ENCODE measurements at places on chromosomes 12 and 14.

- no peaks in the 10 kb centered on the region for H3K36me3 ChIP-seq
- no peak overlapping the region for H3K4me3 ChIP-seq
- H3K4me1 ChIP-seq, result no peaks in the 10 kb centered on the region
- no peak for DNase-seq
- no peak overlapping the region for H3K27ac ChIP-seq
Observed at GRCh38 chr12:101664992-101665391, 32.4 kb upstream of the CHPT1 start.

GRCh38 chr14:71907793-71908515 is 24.3 kb upstream of the RGS6 start:
- DNase-seq, result no peak
- no peak overlapping the region for H3K4me3 ChIP-seq
- no peaks in the 10 kb centered on the region for H3K36me3 ChIP-seq
- H3K4me1 ChIP-seq, result no peaks in the 10 kb centered on the region
- H3K27me3 ChIP-seq, result no peaks in the 10 kb centered on the region

GRCh38 chr12:54005853-54006558 is 2.8 kb upstream of the HOXC8 start:
- H3K27ac ChIP-seq, result no peak overlapping the region
- peak; percentile 93 for DNase-seq
- peaks cover 27% of the 10 kb centered on the region for H3K4me1 ChIP-seq
- peak overlapping the region; percentile 19 for H3K4me3 ChIP-seq
- peaks cover 93% of the 10 kb centered on the region for H3K27me3 ChIP-seq

GRCh38 chr12:19458733-19459132 is 19.4 kb downstream of the AEBP2 start:
- H3K36me3 ChIP-seq, result no peaks in the 10 kb centered on the region
- DNase-seq, result no peak
- no peak overlapping the region for H3K27ac ChIP-seq
- peaks cover 16% of the 10 kb centered on the region for H3K4me1 ChIP-seq

DNA sequence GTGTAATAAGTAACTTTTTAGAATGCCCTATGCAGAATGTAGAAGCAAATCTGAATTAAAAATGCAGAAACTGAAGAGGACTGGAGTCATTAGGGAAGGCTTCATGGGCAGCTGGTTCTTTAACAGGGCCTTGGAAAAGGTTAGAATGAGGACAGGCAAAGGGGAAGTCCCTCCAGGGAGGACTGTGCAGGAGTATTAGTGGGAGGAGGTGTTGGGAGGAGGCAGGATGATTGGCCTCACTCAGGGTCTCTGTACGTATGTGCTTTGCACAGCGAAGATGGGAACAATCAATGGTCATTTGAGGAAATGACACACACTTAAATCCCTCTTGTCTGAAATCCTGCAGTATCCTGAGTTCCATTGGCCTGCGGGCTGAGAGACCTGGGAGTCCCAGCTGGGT is 119.7 kb downstream of the PTCSC3 start:
- H3K4me1 ChIP-seq, result no peaks in the 10 kb centered on the region
- H3K4me3 ChIP-seq, result no peak overlapping the region
- DNase-seq, result no peak
- no peak overlapping the region for H3K27ac ChIP-seq
- H3K27me3 ChIP-seq, result no peaks in the 10 kb centered on the region

- H3K36me3 ChIP-seq, result no peaks in the 10 kb centered on the region
- DNase-seq, result no peak
- no peaks in the 10 kb centered on the region for H3K4me1 ChIP-seq
- no peaks in the 10 kb centered on the region for H3K27me3 ChIP-seq
- H3K27ac ChIP-seq, result no peak overlapping the region
Observed at GRCh38 chr14:57418999-57419398, 28.6 kb downstream of the NAA30 start.

DNA sequence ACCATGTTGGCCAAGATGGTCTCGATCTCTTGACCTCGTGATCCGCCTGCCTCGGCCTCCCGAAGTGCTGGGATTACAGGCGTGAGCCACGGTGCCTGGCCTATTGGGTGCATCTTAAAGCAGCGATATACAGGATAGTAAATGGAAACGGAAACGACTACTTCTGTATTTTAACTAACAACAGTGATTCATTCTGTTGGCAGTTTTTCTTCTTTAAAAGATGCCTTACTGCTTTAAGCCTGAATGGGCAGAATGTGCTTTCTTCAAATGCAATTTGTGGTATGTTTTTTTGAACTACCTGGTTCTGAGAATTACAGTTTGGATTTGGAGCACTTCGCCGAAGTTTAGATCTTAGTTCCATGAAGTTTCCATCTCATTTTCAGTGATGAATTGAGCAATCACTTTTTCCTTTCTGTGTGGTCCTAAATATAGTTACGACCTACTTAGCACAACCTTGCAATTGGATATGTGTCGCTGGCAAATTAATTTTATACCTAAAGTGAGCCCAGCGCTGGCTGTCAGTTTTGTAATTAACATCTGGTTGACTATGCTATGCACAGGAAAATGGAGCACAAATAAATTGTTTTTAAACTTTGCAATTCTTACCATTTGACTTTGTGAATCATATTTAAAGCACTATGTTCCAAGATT is 53.6 kb upstream of the EIF5 start:
- no peak overlapping the region for H3K4me3 ChIP-seq
- peaks cover 25% of the 10 kb centered on the region for H3K27me3 ChIP-seq
- no peak for DNase-seq

DNA sequence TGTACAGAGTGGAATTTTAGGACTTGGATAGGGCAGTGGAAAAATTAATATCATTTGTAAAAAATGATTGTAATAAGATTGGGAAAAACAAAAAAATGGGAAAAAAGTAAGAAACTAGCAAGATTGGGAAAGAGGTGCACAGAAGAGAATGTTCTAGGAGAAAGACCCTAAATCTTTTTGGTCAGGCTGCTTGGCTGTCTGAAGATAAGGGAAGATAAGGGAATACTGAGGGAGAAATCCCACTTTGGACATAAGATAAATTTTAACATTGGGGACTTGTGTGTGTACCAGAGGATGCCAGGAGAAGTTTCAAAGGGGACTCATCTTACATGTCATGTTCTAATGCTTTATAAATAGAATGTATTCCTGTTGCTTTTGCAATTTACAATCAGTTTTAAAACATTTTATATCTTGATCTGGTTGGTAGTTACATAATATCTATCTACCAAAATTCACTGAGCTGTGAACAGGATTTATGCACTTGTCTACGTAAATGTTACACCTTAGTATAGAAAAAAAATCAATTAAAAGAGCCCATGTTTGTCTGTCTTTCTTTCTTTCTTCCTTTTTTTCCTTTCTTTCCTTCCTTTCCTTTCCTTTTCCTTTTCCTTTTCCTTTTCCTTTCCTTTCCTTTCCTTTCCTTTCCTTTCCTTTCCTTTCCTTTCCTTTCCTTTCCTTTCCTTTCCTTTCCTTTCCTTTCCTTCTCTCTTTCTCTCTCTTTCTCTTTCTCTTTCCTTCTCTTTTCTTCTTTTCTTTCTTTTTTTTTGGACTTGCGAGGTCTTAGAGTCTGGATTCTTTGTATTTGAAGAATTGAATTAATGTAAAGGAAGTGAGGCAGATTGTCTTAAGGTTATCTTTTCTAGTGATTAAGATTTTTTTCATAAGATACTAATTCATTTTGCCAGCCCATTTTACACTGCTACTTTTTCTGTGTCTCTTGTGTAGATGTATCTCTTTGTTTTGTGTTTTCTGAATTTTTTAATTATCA is 66.1 kb downstream of the KTN1 start:
- H3K27ac ChIP-seq, result no peak overlapping the region
- no peaks in the 10 kb centered on the region for H3K4me1 ChIP-seq
- no peak overlapping the region for H3K4me3 ChIP-seq
- no peaks in the 10 kb centered on the region for H3K27me3 ChIP-seq
- peaks cover 15% of the 10 kb centered on the region for H3K36me3 ChIP-seq
- DNase-seq, result no peak

GRCh38 chr12:57027011-57027804 is 10.9 kb upstream of the TAC3 start:
- H3K4me1 ChIP-seq, result no peaks in the 10 kb centered on the region
- H3K36me3 ChIP-seq, result no peaks in the 10 kb centered on the region
- H3K4me3 ChIP-seq, result no peak overlapping the region
- H3K27me3 ChIP-seq, result no peaks in the 10 kb centered on the region
- H3K27ac ChIP-seq, result no peak overlapping the region
- DNase-seq, result no peak

DNA sequence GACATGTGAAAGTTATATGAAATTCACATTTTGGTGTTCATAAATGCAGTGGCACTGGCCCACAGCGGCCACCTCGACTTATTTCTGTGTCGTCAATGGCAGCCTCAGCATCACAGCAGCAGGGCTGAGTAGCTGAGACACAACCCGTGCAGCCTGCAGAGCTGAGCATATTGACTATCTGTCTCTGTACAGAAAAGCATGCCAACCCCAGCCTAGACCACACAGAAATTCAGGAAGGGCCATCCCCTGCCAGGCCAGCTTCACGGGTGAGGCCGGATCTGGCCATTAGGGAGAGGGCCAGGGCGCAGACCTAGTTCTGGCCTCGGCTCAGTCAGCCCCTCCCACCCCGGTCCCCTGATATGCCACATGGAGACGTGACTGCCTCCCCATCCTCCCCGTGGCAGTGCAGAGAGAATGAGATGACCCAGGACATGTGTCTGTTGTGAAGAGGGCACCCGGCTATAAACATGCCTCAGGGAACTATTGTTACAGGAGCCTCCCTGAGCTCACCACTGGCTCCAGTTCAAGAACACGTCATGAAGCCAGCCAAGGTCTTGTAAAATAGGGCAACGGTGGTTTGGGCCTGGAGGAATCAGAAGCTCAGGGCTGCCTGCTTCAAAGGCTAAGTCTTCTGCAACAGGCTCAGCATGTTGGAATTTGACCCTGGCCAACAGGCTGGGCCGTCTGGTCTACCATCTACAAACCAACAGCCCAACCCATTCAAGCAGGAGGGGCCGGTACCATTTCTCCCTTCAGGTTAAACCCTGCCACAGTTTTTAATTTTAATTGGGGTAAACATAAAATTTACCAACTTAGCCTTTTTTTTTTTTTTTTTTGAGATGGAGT is 25.5 kb downstream of the SCARB1 start:
- peaks cover 11% of the 10 kb centered on the region for H3K4me1 ChIP-seq
- no peaks in the 10 kb centered on the region for H3K27me3 ChIP-seq
- H3K4me3 ChIP-seq, result no peak overlapping the region
- DNase-seq, result peak; percentile 35
- H3K36me3 ChIP-seq, result no peaks in the 10 kb centered on the region

- peaks cover 37% of the 10 kb centered on the region for H3K4me1 ChIP-seq
- H3K4me3 ChIP-seq, result no peak overlapping the region
- H3K27me3 ChIP-seq, result no peaks in the 10 kb centered on the region
Observed at GRCh38 chr14:76772300-76773187, 11.3 kb downstream of the VASH1 start.

DNA sequence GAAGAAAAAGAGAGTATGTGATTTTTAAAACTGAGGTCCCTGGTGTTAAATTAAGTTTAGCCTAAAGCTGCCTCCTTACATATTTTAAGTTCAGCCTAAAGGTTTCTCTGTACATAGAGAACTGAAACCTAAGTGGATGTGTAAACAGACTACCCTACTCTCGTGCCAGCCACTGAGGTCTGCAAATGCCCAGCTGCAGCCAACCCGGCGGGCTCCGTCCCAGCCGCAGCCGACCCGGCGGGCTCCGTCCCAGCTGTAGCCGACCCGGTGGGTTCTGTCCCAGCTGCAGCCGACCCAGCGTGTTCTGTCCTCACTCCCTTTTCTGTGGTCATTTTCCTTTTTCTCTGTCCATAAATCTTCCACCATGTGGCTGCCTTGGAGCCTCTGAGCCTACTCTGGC is 97.2 kb upstream of the SFSWAP start:
- H3K4me1 ChIP-seq, result peaks cover 8% of the 10 kb centered on the region
- H3K4me3 ChIP-seq, result no peak overlapping the region
- H3K27me3 ChIP-seq, result no peaks in the 10 kb centered on the region

- no peak for DNase-seq
- H3K4me3 ChIP-seq, result no peak overlapping the region
- H3K27me3 ChIP-seq, result no peaks in the 10 kb centered on the region
- H3K36me3 ChIP-seq, result no peaks in the 10 kb centered on the region
- no peak overlapping the region for H3K27ac ChIP-seq
- H3K4me1 ChIP-seq, result no peaks in the 10 kb centered on the region
Observed at GRCh38 chr14:76752744-76753143, 8.5 kb upstream of the VASH1 start.

DNA sequence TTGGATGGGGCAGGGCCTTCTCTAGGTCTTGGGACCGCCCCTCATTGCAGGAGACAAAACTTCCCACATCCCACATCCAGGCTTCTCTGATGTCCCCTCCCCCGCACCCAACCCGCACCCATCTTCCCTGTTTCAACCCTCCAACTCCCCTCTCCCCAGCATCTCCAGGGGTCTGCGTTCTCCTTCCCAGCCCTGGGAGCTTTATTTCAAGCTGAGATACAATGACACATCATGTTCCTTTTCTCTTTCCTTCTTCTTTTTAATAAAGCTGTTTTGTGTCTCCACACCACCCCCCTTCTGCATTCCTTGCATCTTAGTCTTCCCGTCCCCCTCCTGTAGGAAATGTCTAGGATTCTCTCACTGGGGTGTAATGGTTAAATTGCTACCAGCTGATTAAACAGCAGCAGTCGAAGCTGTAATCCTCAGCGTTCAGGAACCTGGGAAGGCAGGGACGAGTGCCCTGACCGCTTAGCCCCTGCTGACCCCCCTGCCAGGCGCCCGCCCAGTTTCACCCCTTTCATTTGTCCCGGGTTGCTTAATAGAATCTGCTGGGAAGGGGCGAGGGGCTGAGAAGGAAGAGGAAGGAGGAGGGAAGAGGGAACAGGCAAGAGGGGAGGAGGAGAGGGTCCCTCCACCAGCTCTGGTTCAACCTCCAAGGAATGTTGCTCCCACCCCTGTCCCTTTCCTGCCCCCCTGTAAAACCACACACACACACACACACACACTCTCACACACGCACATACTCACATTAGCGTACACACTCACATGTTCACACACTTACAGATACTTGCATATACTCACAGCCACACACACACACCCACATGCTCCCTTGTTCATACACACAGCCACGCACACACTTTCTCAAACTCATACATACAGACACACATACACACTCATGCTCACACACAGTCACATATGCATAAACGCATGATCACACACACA is 104.5 kb upstream of the MED13L start:
- H3K36me3 ChIP-seq, result no peaks in the 10 kb centered on the region
- H3K27me3 ChIP-seq, result no peaks in the 10 kb centered on the region
- no peak overlapping the region for H3K4me3 ChIP-seq

DNA sequence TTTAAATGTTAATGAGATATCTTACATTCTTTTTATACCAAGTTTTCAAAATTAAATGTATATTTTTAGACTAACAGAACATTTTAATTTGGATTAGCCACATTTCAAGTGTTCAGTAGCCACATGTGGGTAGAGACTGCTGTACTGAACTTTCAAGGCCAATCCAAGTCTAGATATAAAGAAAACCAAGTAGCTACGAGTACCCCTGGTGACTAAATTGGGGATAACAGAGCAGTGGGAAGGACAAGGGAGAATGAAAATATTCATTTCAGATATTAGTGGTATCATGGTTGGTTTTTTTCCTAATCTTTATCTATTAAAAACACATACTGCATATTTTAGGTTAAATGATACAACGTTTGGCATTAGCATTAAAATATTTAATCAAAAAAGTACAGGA is 69.4 kb upstream of the RHOJ start:
- H3K27me3 ChIP-seq, result no peaks in the 10 kb centered on the region
- H3K4me1 ChIP-seq, result no peaks in the 10 kb centered on the region
- H3K36me3 ChIP-seq, result no peaks in the 10 kb centered on the region
